Activated T-helper 17 cell treated with anti-CD3 and anti-CD28 coated beads, Interleukin-2, amount 50 U/mL, for 72 hours (primary cell): ENCODE measurements at places on chromosomes 1 and 21.
A peak's percentile ranks its signal among the peaks of the same experiment; 100 is the strongest.

DNA sequence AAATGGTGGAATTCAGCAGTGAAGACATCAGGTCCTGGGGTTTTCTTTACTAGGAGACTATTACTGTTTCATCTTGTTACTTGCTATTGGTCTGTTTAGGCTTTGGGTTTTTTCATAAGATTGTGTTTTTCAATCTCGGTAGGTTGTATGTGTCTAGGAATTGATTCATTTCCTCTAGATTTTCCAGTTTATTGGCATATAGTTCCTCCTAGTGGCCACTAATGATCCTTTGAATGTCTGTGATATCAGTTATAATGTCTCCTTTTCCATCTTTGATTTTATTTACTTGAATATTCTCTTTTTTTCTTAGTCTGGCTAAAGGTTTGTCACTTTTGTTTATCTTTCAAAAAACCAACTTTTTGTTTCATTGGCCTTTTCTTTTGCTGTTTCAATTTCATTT is 233.0 kb downstream of the RWDD3 start:
- no peak for ATAC-seq

DNA sequence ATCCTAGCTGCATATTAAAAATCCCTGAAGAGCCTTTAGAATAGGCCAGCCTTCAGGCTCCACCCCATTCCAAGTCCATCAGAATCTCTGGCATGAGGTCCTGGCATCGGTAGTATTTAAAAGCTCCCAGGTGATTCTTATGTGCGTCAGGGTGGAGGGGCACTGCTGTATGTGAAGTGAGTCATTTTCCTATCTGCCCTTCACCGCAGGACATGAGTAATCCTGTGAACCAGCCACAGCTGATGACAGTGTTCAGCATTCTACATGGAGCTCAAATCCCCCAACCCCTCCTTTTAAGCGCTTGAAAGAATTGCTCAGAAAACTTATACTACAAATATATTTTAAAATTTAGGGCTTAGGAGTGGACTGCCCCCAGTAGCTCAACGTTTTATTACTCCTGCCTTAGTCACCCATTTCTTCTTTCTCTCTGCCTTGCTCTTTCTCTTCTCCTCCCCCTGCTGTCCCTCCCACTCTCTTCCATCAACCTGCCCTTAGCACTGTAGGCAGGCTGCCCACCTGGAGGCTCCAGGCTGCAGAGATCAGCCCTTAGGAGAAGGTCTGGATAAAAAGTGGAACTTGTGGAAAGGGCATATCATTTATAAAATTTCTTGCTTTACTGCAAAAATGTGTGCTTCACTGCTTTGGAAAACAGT is 73.8 kb upstream of the ZNF281 start:
- peak; percentile 99 for ATAC-seq

GRCh38 chr1:54547601-54548388 is at the start of gene ACOT11:
TSS of gene ACOT11 (plus strand) at chr1:54548228. CDS start at chr1:54548310, 82 bp downstream.
- ATAC-seq, result no peak

- no peak for ATAC-seq
These were observed 44.9 kb downstream of the SSBP3 start for GRCh38 chr1:54361342-54361741.

DNA sequence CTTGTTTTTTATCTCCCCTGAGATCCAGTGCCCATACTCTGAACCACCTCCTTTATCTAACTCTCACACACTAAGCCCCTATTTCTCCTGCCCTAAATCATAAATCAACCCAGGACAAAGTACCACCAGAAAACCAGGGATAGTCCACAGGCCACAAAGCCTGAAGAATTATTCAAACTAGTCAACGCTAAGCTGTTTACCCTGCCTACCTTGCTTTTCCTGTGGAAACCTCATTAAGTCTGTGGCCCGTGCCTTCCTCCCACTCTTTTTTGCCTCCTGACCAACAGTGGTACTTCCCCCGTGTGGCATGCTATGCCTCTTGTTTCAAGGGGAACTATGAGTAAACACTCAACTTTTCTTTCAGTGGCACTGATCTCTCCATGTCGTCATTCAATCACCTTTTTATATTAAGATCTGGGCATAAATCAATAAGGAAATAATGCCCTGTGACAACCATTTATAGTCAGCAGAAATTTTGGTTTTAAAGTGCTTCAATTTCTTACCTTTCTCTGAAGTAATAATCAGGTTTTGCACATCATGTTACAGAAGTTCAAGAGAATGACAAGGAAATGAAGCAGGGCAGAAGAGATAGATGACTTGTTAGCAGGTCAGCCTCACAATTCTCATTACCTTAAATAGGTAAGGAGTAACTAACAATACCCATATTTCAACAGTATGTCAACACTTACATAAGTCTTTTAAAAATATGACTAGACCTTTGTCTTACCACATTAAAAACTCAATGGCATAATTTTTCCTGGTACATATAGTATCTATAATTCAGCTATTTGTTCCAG is 32.1 kb downstream of the EYA3 start:
- peak; percentile 91 for ATAC-seq

DNA sequence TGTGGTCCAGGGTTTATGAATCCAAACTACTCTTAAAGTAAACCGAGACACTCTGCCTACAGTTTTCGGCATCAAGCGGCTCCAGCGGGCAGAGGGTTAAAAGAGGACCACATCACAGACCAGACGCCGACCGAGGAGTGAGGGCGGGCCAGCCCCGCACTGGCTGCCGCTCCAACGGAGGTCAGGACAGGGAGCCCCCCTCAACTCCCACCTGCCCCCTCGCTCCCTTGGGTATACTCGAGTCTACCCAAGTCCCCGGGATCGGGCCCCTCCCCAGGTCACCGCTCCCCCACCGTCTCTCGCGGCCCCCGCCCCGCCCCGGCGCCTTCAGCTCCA is 312 bp downstream of the ARNT start:
- ATAC-seq, result peak; percentile 48

- no peak for ATAC-seq
These were observed 35.8 kb downstream of the LGR6 start for GRCh38 chr1:202229376-202229775.

DNA sequence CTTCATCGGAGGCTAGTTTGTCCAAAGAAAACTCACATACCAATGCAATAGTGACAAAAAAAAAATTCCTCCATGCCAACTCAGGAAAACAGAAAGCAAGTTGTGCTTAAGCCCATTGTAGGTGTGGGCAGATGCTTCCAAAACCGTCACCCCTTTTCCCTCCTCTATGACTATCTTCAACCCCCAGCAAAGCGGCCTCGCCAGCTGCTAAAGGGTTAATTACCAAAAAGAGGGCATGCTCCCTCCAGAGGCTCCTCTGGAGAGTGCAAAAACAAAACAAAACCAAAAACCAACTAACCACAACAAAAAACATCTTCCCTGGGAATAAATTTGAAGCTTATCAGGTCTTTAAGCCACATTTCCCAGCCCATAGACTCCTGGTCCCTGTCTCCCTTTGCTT is 1.2 kb downstream of the LMOD1 start:
- no peak for ATAC-seq

- ATAC-seq, result no peak
These were observed 2.1 kb downstream of the PADI1 start for GRCh38 chr1:17207046-17207445.

- no peak for ATAC-seq
These were observed 133.8 kb downstream of the ZSCAN20 start for GRCh38 chr1:33606272-33606671.

DNA sequence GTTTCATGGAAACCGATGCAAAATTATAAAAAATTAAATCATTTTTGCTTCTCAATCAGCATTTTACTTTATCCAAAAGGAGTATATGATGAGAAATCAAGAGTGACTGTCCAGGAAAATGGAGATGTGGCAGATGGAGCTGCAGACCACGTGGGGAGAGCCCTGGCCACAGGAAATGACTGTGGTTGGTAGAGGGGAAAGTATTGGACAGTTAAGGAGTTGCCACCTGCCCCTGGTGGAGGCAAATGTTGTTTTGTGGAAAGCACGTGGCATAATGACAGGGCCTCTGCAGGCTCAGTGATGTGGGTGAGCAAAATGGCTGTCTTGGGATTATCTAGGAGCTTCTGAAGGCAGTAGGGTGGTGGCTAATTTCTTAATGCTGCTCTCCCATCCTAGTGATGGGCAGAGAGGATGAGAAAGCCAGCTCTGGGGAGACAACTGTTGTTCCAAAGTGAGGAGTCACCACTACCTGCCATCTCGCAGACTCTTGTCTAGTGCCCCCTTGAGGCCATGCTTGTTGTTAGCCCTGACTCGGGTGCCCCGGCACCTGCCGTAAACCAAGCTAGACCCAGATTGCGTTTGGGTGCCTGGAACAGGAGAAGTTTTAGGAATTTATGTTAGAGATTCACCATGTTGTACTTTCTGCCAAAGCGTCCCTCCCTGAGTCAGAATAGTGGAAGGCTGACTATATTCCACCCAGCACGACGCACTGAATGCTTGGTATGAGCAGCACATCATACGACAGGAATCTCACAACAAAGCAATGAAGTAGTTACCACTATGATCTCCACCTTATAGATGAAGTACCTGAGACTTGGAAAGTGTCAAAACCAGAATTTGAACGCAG is 144.0 kb downstream of the ROR1 start:
- no peak for ATAC-seq
